Right ventricle myocardium inferior (tissue), 1 donor: ENCODE measurements at places on chromosomes 7 and 10. TPM values are rescaled to one million over a fixed set of nuclear protein-coding genes. Genes with fewer than 3 reads are reported as not detected.

Gene TMEM236
- 0.51 TPM for total RNA-seq

Gene MCU
- 15.1 TPM for total RNA-seq

Gene GPR15LG
- total RNA-seq = not detected

Gene PPP1R17
- total RNA-seq = not detected

Gene GTF2I
- total RNA-seq = 121 TPM

Gene PAX4
- total RNA-seq = not detected

Gene RNF32
- total RNA-seq = 0.30 TPM

Gene CDHR1
- 0.65 TPM for total RNA-seq

Gene ADAM22
- total RNA-seq = 1.2 TPM

Gene LAMB4
- 0.19 TPM for total RNA-seq

Gene NKX2-3
- not detected for total RNA-seq

Gene OTUD1
- 13.3 TPM for total RNA-seq

Gene LBX1
- not detected for total RNA-seq

GRCh38 chr7:51031216-51031615, 248.5 kb upstream of the GRB10 start:
- DNase-seq = no peak

GRCh38 chr7:74042746-74043522, 15.0 kb downstream of the ELN start:
- no peak for DNase-seq

DNA sequence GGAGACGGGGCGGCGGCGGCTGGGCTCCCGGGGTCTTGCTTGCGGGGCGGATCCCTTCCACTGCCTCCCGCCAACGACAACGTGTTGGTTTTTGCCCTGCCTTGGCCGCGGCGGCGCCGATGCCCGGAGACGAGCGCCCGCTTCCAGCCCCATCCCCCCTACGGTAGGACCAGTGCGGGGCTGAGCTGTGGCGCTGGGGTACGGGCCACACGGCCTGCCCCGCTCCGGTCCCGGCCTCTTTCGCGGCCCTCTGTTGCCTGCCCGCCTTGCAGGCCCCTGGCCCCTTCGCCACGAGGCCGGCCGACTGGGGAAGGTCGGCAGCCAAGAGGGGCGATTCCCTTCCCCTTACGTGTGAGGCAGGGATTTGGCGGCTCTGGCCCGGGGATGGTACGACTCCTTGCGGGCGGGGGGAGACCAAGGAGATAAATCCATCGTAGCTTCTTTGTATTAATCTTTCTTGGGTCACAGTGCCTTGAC, 488 bp downstream of the EIF4H start:
- peak; percentile 76 for DNase-seq

DNA sequence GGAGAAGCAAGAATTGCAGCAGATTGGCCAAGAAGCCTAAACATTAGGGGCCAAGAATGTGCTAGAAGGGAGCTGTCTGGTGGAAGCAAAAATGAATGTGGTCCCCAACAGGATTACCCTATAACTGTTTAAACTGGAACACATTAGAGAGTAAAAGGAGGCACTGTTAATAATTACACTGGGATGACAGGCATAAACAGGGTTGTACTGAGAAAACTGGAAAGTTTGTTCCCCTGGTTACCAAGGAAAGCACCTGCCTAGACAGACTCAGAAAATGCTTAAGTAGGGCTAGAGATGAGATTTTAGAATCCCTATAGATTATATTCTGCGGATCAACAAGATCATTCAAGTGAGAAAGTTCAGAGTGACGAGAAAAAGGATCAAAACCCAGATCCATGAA, 100.8 kb downstream of the CTTNBP2 start:
- DNase-seq = no peak

GRCh38 chr7:7943951-7944350, 24.6 kb upstream of the GLCCI1 start:
- no peak for DNase-seq

DNA sequence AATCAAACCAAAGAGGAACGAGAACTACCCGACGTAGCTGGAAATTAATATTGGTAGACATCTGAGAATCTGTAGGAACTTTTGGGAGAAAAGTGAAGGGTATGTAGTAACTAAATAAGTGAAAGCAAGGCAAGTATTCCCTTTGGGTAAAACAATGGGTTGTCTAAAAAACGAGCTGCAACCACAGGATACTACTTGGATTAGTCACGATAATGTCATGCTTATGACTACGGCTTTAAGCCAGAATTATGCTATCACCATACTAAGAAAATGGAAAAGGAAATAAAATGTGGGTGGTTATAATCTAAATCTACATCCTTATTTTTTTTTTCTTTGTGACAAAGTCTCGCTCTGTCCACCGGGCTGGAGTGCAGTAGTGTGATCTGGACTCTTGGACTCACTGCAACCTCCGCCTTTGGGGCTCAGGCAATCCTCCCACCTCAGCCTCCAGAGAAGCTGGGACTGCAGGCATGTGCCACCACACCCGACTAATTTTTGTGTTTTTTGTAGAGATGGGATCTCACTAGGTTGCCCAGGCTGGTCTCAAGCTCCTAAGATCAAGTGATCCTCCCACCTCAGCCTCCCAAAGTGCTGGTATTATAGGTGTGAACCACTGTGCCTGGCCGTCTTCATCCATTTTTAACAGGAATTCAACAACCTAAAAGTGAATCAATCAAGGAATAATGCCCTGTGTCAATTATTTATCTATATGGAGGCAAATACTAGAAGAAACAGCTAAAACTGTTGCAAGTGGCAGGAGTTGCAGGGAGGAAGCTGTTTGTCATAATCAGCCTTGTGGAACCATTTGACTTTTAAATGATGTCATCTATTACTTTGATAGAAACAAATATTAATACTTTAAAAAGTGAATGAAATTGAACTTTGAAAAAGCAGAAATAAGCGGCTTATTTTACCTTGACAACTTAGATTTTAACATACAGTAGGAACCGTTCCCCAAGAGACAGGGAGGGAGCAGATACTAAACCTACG, 189.3 kb downstream of the PRPF18 start:
- no peak for DNase-seq

- no peak for DNase-seq
Measured at GRCh38 chr7:108455551-108455997, 662 bp downstream of the NRCAM start.

GRCh38 chr10:13340068-13340467, 8.0 kb downstream of the SEPHS1 start:
- DNase-seq = no peak

GRCh38 chr10:118939211-118940007, 90.1 kb upstream of the NANOS1 start:
- DNase-seq = no peak

- DNase-seq = no peak
Measured at GRCh38 chr10:52172581-52172980, 141.5 kb upstream of the DKK1 start.

GRCh38 chr10:6409971-6410643, 170.0 kb downstream of the PRKCQ start:
- DNase-seq = no peak

DNA sequence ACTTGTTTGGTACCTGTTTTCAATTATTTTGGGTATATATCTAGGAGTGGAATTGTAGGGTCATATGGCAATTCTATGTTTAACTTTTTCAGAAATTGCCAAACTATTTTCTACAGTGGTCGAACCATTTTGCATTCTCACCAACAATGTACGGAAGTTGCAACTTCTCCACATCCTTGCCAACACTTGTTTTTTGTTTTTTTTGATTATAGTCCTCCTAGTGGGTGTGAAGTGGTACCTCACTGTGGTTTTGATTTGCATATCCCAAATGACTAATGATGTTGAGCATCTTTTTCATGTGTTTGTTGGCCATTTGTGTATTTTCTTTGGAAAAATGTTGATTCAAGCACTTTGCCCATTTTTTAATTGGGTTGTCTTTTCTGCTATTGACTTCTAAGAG, 122.1 kb downstream of the RPS24 start:
- DNase-seq = no peak

DNA sequence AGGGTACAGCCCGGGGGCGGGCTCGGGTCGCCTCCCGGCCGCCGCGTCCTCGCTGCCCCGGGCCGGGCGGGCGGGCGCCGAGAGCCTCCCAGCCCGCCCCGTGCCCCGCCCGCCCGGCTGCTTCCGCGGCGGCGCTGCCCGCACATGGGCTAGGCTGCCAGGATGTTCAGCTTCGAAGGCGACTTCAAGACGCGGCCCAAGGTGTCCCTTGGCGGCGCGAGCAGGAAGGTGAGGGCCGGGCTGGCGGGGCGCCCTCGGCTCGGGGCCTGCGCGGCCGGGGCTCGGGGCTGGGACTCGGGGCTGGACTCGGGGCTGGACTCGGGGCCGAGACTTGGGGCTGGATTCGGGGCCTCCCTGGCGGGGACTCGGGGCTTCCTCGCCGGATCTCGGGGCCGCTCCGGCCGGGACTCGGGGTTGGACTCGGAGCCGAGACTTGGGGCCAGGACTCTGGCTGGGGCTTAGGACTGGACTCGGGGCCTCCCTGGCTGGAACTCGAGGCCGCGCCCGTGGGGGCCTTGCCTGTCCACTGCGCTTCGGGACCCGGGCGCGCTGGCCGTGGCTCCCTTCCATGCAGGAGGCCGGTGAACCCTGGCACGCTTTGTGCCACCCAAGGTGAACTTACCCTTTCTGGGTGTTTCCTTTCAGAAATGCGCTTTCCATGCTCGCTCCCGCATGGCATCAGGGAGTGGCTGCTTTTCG, 534 bp downstream of the UBE3C start:
- peak; percentile 75 for DNase-seq

DNA sequence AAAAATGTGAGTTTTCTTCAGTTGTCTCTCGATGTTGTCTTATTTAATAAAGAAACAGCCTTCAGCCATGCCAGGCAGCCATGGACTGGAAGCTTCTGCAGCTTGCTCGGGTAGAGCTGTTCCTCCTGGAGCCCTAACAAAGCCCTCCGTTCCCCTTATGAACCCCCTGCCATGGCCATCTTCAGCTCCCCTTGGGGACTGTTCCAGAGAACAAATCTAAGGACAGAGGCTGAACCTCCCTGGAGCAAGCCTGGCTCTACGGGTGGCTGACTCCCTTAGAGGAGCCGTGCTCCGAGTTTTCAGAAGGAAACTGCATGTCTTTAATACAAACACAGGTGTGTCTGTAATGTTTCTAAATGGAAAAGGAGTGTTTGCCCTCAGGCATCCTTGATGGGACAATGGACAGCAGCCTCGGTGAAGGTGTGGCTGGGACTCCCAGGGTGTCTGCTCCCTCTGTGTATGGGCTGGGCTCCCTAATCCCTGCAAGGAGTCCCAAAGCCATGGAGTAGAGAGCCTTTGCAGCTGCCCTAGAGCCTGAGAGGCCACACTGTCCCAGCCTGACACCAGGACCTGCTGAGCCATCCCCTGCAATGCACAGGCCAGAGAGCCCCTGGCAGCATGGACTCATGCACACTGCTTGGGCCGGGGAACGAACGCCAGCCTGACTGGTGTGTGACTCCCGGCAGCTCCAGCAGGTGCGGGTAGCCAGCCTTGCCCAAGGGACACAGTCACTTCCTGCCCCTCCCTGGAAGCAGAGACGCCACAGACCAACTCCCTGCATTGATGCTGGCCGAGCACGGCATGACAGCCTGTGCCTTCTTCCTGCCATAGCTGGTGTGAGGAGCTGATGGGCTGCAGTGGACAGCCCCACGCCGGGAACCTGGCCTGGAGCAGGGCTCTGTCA, 381.8 kb downstream of the TCERG1L start:
- DNase-seq = no peak

DNA sequence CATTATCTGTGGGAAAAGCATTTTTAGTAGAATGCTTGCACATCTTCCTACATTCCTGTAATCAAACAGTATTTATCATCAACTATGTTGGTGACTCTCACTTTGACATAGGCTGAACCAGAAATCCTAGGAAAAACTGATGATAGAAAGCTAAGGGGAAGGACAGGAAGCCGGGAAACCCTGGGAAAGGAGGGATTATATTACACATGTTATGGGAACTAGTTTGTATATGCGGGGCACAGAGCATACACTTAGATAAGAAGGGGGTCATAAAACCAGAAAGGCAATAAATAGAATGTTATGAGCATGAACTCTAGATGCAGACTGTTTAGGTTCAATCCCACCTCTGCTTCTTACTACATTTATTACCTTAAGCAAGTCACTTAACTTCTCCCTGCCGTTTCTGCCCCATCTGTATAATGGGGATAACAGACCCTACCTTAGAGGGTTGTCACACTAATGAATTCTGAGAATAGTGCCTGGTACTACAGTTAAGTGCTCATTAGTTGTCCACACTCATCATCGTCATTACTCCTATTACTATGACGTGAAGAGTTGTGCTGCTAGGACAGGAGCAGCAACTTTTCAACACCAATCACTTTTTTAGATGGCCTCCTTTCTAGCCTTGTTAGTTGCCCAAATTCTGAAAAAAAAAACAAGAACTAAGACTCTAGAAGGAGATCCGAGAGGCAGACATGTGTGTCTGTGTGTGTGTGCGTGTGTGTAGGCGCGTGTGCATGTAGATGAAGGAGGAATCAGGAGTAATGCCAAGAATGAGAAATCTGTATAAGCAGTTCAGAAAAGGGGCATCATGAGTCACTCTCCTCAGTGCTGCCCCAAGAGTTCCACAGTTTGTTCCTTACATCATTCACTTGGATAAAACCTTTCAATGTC, 52.2 kb downstream of the KMT2C start:
- no peak for DNase-seq

DNA sequence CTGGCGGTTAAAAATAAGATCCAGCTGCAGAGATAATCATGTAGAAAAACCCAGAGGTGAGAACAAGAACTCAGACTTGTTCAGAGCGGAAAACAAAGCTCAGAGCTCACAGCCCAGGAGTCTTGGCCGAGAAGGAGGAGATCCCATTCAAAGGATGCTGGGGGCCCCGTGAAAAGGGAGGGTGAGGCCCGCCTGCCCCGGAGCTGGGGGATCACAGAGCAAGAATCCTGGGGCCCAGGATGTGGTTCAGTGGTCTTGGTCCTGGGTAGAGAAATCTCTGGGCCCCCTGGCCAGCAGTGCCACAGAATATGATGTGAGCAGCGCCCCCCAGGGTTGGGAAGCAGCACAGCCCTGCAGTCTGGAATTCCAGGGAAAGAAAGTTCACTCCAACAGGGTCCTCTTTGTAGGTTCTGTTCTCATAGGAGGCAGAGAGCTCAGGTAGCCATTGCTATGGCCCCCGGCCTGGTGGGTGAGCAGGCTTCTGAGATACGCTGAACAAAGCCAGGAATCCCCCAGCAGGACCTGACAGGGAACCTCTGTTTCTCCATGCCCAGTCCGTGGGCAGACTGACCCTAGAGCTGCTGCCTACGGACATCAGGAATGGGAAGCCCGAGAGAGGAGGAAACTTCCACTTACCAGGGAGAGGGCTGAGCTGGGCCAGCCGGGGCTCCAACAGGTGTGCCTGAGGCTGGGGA, 77.7 kb upstream of the GNA12 start:
- DNase-seq = no peak

GRCh38 chr10:70837660-70838059, 21.9 kb downstream of the SGPL1 start:
- no peak for DNase-seq

GRCh38 chr10:21849607-21850006, 153.9 kb downstream of the DNAJC1 start:
- DNase-seq = no peak
